ENCODE measurements at places on chromosomes 6 and 20.

DNA sequence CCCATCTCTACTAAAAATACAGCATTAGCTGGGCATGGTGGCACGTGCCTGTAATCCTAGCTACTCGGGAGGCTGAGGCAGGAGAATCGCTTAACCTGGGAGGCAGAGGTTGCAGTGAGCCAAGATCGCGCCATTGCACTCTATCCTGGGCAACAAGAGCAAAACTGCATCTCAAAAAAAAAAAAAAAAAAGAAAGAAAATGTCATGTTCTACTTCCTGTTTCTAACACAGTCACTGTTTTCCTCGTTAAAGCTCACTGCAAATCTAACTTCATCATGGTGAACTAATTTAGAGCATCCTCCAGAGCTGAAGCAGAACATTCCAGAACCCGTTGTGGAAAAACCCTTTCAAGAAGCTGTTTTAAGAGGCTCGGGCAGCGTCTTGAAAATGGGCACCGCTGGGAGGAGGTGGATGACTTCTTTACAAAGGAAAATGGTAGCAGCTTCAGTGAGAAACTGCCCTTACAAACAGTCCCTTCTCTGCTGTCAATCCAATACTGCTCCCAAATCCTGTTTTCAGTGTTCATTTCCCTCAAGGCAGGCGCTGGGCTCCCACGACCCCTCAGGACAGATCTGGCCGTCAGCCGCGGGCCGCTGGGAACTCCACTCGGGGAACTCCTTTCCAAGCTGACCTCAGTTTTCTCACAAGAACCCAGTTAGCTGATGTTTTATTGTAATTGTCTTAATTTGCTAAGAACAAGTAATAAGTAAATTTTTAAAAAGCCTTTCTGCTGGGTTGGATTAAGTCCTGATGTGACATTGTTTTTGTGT, 12.5 kb downstream of the CTSZ start:
- DNase-seq, result no peak

DNA sequence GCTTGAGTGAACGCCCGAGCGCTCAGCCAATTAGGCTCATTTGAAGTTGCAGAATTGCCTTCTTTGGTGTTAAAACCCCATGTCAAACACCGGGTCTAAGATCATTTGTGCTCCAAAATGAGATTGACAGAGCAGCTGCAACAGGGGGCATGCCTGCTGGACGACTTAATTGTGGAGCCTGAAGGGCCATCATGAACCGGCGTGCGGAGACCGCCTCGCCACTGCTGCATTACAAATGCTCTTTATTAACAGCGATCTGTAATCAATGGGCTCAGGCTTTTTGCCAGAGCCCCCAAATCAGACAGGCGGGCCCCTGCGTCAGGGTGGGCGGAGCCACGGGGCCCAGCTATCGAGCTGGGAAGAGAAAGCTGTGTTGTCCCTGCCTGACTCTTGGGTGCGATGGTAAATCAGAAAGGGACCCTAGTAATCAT, 183.2 kb downstream of the SIM1 start:
- no peak for DNase-seq

DNA sequence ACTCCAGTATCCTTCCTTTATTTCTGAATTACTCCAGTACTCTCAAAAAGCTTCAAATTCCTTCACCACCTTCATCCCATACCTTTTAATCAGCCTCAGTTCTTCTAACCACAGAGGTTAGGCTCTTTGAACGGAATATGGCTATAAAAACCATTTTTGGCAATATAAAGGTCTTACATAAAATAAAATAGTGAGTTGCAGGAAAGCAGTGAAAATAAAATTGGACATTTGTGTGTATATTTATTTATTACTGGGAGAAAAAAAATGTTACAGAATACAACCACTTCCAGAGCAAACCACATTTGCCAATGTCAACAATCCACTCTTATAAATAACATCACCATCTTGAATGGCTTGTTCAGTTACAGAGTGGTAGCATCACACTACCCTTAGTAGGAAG, 7.7 kb downstream of the HDDC2 start:
- DNase-seq, result no peak

GRCh38 chr6:10412461-10413261, 2.2 kb downstream of the TFAP2A start:
- peak; percentile 67 for DNase-seq

- no peak for DNase-seq
Observed at GRCh38 chr6:54002116-54002515, 109.1 kb upstream of the MLIP start.

DNA sequence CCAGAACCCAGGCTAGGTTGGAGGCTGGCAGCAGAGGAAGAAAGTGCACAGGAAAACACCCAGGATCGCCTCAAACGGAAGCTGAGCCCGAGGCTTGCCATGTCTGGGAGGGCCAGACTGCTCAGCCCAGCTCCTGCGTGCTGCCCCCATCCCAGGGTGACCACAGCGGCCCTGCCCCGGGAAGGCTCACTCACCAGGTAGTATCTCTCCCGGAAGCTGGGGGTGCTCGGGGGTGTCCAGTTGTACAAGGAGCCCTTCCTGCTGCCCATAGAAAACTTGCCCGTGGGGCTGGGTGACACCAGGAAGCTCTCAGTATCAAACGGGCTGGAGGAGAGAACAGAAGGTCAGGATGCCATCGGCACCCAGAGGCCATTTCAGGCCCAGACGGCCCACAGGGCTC, 86.9 kb downstream of the RIPOR3 start:
- DNase-seq, result no peak

GRCh38 chr20:53141201-53142050, 169.3 kb downstream of the TSHZ2 start:
- no peak for DNase-seq

GRCh38 chr6:3386374-3386857, 70.4 kb downstream of the SLC22A23 start:
- DNase-seq, result no peak

DNA sequence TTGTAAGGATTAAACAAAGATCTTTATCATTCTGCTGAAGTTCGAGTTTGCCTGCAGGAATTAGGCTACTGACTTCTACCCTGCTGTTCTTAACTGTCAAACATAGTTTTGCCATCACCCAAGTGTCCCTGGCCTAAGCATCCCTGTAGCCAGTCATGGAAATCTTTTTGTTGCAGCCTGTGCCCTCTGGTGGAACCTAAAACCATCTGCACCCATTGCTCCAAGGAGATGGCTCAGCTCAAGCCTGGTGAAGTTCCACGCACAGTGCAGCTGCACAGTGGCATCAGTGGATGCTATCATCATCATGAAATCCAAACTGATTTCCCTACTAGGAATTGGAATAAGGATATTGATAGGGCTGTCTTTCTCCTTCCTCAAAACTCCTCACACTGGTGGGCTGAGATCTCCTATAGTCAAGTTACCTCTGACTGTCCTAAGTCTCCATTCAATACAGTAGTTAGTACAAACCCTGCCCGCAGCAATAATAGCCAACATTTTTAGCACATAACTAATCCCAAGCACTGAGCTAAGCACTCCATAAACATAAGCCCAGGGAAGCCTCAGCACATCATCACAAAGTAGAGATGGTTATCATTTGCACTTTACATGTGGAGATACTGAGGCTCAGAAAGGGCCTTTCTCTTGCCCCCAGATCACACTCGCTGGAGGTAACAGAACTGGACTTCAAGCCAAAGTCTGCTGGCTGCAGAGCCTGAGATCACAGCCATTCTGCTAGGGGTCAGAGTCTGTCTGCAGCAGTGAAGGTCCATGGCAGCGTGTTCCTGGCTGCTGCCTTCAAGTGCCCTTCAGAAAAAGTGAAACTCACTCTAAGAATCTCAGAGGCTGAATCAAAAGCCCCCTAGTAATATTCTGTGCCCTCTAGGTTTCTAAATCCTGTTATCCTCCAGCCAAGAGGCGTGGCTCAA, 77.2 kb upstream of the MC3R start:
- no peak for DNase-seq

GRCh38 chr20:23084845-23085365, 1.2 kb downstream of the CD93 start:
- DNase-seq, result no peak

GRCh38 chr6:42339991-42340401, 111.7 kb downstream of the TRERF1 start:
- no peak for DNase-seq

- no peak for DNase-seq
Observed at GRCh38 chr20:32366380-32366779, 8.2 kb downstream of the ASXL1 start.

- DNase-seq, result no peak
Observed at GRCh38 chr20:42604998-42605956, 584.4 kb downstream of the PTPRT start.

DNA sequence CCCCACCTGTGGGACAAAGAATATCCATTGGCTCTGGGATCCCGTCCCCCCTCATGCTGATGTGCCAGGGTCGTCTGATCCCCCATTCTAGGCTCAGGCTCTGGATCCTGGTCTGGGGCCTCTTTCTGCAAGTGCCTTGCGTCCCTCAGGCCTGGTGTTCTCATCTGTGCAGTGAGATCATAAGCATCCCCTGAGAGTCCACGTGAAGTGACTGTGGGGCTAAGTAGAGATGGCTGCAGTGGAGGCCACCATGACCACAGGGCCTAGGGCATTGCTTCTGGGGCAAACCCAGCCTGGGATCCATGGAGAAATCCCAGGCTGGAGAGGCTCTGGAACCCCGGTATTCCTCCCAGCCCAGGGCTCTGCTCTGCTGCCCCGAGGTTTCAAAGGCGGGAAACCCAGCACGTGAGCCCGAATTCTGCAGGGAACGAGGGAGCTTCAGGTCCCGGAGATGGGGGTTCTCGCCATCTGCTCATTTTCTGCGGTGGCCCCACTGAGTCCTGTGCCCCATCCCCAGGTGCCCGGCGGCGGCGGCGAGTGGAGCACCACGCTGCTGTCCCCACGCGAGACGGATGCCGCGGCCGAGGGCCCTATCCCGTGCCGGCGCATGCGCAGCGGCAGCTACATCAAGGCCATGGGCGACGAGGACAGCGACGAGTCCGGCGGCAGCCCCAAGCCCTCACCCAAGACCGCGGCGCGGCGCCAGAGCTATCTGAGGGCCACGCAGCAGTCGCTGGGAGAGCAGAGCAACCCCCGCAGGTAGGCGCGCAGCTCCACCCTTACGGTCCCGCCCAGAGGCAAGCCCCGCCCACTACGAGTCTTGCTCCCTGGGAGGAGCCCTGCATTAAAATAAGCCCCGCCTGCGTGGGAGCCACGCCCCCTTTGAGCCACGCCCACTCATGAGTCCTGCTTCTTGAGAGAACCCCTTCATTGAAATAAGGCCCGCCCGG, 105.5 kb upstream of the MYL9 start:
- peak; percentile 62 for DNase-seq

GRCh38 chr6:153568628-153569027, 437.5 kb upstream of the RGS17 start:
- peak; percentile 1 for DNase-seq

DNA sequence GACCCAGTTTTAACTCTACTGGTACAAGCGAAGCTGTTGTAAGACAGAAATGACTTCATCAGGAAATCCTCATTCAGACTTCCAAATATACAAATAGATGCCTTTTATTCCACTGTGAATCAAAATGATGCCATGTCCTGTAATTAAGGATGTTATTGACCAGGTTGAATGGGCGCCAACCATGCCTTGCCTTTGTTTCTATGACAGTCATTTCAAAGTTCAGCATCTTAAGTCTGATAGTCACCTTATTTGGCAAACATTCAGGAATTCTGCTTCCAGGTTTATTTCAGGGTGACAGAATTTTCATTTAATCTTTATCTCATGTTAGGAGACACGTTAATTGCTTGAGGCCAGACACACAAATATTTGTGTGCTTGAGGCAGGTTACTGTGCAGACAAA, 592.8 kb upstream of the JAG1 start:
- no peak for DNase-seq

DNA sequence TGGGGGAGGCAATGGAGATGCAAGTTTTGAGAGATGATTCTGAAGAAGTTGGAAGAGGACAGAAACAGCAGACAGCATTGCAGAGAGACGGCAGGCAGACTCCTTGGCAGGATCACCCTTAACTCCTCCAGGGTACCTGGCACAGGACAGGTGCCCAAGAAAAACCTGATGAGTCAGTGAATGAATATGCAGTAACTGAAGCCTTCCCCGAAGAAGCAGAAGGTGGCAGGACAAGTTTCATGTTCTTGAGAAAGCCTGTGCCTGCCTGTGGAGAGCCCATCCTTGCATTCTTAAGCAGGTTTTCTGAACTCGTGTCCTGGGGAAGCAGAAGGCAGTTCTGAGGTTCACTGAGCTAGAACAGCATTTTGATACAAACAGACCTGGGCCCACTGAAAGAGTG, 79.6 kb upstream of the SASH1 start:
- DNase-seq, result no peak

DNA sequence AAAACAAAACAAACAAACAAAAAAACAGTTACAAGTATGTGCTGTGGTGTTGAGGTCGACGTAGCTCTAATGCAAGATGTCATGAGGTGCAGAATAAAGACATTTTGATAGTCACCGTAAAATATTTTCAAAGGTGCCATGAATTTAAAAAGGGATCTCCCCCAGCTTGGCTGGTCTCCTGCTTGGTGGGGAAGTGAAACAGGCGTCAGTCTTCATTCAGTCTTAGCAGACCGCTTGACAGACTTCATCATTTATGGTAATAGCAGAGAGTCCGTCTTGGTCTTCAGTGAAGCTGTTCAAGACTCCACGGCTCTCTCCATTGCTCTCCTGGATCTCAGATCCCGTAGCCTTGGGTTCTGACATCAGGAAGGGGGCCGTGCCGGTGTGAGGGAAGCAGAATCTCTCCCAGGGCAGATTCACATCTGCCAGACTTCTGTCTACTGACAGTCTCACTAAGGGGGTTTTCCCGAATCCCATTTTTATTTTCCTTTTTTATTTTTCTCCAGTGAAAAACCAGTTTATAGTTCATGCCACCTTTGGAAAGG, 1.6 kb downstream of the SLC24A3 start:
- no peak for DNase-seq

DNA sequence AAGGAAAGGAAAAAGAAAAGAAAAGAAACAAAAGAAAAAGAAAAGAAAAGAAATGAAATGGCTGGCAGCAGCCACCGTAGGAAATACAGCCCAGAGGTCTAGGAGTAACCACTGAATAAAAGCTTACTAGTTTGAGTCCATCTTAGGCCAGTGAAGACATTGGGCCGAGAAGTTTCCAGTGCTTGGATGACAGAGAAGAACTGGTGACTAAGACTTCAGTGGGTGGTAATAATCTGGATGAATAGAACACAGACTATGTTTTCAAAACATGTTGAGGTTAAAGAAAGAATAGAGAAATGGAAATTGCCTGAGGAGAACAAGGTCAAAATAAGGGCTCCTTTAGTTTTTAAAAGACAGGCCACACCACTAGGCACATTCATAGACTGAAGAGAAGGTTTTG, 198.8 kb downstream of the ATXN1 start:
- no peak for DNase-seq

GRCh38 chr20:1804554-1804956, 90.7 kb upstream of the SIRPA start:
- no peak for DNase-seq
